Karpas-422 (cell line): ENCODE measurements at places on chromosomes 12 and 14.

DNA sequence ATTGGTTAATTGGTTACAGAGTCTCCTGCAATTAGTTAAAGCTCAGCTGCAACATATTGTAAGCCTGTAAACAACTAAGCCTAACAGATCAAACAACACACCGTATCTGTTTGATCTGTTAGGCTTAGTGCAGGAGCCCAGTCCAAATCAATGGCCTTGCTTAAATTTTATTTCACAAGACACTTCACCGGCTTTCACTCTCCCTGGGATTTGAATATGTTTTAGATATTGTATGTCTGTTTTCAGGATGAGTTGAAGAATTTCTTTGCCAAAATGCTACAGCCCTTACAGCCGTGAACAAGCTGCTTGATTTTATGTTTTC, 5.5 kb upstream of the RNASE1 start:
- DNase-seq, result no peak

GRCh38 chr14:94964181-94964580, 193.1 kb downstream of the DICER1 start:
- DNase-seq, result no peak

- DNase-seq, result no peak
Measured at GRCh38 chr12:100528471-100529127, 44.9 kb upstream of the GAS2L3 start.

- DNase-seq, result no peak
Measured at GRCh38 chr12:7161811-7162210, 27.7 kb upstream of the PEX5 start.

DNA sequence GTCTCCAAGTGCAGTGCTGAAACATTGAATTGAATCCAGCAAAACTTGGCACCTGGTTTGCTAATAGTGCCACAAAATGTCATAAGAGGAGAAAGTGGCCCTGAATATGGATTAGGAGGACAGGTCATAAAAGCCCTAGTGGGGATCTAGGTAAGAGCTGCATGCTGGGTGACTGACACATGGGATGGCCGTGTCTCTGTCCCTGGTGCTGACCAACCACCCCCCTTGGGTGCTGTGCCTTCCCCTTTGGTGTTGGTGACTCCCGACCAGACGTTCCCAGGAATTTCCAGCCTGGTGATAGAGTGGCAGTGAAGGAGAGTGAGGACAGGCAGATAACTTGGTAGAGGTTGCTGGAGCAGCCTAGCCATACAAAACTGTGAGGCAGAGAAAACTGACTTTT, 142.8 kb downstream of the VRK1 start:
- DNase-seq, result peak; percentile 63

DNA sequence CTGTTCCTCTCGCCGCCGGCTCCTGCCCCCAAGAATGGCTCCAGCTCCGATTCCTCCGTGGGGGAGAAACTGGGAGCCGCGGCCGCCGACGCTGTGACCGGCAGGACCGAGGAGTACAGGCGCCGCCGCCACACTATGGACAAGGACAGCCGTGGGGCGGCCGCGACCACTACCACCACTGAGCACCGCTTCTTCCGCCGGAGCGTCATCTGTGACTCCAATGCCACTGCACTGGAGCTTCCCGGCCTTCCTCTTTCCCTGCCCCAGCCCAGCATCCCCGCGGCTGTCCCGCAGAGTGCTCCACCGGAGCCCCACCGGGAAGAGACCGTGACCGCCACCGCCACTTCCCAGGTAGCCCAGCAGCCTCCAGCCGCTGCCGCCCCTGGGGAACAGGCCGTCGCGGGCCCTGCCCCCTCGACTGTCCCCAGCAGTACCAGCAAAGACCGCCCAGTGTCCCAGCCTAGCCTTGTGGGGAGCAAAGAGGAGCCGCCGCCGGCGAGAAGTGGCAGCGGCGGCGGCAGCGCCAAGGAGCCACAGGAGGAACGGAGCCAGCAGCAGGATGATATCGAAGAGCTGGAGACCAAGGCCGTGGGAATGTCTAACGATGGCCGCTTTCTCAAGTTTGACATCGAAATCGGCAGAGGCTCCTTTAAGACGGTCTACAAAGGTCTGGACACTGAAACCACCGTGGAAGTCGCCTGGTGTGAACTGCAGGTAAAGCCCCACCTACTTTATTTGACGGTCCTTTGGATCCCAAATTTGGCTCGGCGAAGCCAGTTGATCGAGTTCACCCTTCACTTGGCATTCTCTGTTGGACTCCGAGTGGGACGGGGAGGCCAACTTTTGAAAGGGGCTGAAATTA, 1.5 kb downstream of the WNK1 start:
- DNase-seq, result peak; percentile 75

- DNase-seq, result no peak
Measured at GRCh38 chr14:20803223-20803622, 579 bp upstream of the RNASE1 start.

DNA sequence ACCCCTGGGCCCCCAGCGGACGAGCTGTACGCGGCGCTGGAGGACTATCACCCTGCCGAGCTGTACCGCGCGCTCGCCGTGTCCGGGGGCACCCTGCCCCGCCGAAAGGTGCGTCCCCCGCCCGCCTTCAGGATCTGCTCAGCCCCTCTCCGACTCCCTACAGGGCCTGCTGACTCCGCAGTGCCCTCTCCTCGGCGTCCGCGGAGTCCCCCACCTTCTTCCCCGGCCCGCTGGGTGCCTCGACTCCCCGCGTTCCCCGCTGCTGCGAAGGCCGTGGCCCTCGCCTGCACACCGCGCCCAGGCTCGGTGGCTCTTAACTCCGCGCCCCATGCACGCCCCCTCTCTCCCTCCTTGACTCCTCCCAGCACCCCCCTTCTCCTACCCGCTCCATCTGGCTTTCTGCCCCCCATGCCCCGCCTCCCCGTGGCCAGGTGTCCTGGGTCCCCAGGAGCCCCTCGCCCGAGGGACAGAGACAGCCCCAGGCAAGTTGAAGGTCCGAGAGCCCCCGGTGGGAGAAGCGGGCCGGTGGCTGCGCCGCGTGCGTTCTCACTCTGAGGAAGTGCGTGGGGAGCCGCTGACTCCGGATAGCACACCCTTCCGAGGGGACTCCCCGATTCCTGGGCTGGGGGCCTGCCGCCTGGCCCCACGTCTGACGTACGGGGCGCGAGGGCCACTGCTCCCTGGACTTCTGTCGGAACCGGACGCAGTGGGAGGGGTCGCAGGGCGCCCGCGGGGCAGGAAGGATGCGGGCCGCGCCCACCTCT, 594 bp downstream of the TAMALIN start:
- DNase-seq, result no peak

GRCh38 chr12:50988871-50989270, 36.5 kb downstream of the HIGD1C start:
- no peak for DNase-seq

DNA sequence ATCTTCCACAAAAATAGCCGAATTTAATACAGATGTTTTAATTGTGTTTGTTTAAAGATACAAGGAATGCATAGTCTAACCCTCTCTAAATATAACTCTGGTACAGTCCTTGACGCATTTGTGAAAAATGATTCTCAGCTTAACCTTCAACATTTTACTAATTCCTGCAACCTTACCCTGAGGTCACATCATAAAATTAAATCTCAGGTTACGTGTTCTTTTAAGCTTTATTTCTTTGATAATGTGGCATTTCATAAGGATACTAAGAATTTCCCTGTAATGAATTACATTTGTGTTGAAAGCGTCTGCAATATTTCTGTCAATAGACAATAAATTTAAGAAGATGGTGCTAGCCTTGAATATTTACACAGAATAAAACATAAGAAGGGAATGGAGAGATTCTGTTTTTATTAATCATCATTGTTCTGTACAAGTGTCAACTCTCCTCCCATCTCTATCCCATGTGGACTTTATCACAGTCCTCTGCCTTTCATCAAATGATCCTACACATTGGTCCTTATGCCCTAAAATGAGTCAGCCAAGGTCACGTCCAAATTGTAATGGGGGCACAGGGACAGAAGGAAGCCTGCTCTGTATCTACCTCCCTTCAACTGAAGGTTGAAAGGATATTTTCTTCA, 769.3 kb upstream of the FLRT2 start:
- no peak for DNase-seq

DNA sequence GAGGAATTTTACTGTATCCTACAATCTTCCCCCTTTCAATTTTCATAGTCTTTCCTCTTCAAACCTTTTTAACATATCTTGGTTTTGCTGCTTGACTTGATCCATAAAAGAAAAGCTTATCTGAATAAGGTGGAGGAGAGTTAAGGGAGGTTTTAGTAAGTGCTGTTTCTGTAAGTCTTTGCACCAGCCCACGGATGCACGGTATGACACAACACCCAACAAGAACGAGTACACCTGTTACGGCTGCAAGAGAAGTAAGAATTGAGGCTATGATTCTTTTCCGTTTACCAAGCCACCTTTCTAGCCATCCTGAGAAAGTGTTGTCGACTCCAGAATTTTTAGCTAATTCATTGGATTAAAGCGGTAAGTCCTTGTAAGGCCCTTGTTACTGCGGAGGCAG, 26.1 kb upstream of the CPNE8 start:
- no peak for DNase-seq

- no peak for DNase-seq
Measured at GRCh38 chr14:84225268-84225667, 1304.7 kb upstream of the FLRT2 start.

GRCh38 chr12:118103201-118103600, 610 bp downstream of the VSIG10 start:
- DNase-seq, result peak; percentile 64

GRCh38 chr12:53695152-53696145, 19.6 kb upstream of the ATP5MC2 start:
- no peak for DNase-seq

- no peak for DNase-seq
Measured at GRCh38 chr14:44995196-44995595, 33.2 kb downstream of the TOGARAM1 start.
